NCI-H146 (cell line): ENCODE measurements at places on chromosomes 12 and 14.

DNA sequence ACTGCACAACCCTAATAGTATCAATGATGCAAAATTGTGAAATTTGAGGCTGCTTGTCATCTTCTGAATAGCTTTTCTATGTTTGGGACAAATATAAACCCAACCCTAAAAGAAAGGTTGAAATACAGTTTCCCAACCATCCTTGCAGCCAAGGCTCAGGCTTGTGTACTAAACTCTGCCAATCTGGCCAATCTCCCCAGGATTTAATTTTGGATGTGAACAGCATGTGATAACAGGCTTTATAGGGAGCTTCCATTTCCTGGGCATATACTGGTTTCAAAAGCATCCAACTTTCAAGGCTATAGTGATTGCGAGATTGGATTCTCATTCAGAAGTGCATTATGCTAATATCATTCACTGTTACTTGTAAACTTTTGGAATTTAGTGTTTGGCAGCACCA lies 55.7 kb upstream of the MUCL1 start:
- no peak for DNase-seq

- DNase-seq = no peak
Measured at GRCh38 chr12:6620137-6620884, 13.1 kb upstream of the CHD4 start.

DNA sequence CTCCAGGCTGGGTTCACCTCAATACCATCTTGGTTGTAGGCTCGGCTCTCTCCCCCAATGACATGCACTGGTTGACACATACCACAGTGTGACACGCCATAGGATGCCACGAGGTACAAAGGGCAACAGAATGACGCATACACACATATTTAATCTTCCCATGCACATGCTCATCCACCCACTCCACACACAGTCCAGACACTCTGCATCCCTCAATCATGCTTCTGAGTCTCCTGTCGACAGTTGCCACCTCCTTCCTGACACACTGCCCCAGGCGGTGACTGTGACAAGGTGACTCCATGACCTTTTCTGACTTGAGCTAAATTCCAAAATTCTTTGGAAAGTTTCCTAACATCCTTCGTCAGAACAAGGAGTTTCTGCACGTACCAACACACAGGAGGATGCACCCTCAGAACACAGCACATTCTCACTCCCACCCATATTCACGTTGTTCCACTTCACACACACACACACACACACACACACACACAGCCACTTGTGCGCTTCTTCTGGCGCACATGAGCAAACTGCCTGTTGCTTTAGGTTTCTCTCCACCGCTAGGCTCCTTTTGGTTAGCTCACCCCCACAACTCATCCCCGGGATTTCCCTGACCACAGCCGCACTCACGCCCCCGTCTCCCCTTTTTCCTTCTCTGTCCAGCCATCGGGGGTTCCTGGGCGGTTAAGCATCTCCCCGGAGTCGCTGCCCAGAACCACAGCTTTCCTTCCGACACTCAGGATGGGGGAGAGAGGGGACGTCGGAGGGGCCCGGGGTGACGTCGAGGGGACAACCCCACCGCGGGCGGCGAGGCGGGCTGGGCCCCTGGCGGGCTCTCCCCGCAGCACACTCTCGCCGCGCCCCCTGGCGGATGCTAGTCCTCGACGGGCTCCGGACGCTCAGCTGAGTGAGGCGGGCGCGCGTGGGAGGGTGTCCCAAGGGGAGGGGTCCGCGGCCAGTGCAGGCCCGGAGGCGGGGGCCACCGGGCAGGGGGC lies 536 bp upstream of the WNT1 start:
- peak; percentile 29 for DNase-seq

- no peak for DNase-seq
Measured at GRCh38 chr12:64194333-64195149, 27.6 kb downstream of the KICS2 start.

DNA sequence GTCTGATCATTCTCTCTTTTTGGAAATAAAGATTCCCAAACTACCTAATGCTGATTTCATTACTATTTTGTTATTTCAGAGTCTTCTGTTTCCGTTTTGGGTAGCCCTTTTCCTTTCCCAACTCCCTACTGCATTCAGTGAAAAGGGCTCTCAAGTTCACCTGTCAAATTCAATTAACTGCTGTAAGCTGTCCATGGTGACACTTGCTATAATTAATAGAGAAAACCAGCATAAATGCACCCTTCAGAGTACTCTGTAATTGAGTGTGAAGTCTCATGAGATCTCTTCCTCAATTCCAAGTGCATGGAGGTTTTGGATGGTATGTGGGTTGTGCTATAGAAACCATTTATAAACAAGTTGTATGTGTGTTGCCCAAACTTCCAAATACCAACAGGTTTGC lies 187.2 kb downstream of the RPL10L start:
- no peak for DNase-seq

- no peak for DNase-seq
Measured at GRCh38 chr14:32764131-32764530, 174.5 kb upstream of the NPAS3 start.

DNA sequence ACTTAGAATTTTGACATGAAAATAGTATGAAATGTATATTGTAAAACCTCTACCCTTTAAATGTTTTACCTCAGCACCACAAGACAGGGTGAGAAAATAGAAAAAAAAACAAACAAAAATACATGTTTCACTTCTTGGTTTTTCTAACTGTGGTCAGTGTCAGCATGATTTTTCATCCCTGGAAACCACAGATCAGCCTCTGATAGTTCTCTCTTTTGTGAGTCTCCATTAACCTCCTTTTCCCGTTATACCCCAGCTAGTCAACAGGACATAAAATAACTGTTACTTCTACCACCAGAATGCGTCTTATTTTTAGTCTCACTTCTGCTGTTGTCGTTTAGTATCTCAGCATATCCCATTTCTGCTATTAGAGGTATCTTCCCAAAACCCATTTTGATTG lies 48.3 kb upstream of the KCNMB4 start:
- no peak for DNase-seq

- no peak for DNase-seq
Measured at GRCh38 chr14:95250140-95250769, 69.5 kb downstream of the CLMN start.
